ENCODE measurements at places on chromosomes 1 and 21.

DNA sequence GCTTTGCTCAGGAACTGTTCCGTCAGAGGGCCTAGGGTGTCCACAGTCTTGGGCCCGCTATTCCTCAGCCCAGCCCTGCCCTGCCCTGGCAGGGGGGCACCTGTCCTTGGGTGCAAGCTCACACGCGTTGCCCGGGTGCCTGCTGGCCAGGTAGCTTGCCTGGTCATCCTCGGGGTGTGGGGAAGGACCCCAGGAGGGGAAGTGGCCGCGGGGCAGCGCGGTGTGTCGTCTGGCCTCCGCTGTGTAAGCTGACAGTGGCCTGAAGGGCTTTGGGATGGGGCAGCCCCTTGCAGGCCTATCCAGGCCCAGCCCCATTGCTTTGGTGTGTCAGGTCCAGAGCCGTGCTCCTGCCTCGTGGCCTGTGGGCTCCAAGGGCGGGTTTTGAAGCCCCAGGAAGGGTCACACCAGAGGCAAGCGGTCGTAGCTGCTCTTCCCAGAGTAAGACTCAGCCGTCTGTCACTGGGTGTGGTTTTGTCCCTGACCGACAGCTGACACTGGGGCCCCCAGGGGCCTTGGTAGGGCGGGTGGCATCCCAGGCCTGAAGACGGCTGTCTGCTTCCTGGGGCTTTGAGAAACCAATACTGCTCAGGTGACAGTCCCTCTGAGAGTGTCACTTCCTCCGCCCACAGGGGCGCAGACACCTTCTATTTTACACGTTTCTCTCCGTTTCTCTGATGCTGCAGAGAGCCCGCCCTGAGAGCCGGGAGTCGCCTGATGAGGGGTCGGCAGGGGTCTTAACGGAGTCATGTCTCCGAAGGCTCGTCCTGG, 72.1 kb downstream of the SKI start:
- no peak for DNase-seq

DNA sequence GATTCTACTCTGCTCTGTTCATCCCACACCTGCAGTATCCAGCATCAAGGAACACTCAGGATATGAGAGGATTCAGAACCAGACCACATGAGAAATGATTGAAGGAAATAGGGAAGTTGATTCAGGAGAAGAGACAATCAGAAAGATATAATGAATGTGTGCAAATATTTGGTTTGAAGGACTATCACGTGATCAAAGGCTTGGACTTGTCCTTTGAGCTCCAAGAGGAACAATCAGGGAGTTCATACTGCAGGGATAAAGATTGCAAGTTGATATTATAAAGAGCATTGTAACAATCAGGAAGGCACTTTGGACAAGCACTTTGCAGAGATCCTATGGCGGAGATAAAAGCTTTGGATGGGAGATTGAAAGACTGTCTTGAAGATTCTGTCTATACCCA, 13.9 kb upstream of the PIGM start:
- DNase-seq: no peak

- no peak for DNase-seq
These were observed 117.2 kb upstream of the OLIG2 start for GRCh38 chr21:32908534-32908933.

- DNase-seq: no peak
These were observed 3.6 kb downstream of the CERS2 start for GRCh38 chr1:150970808-150971582.

DNA sequence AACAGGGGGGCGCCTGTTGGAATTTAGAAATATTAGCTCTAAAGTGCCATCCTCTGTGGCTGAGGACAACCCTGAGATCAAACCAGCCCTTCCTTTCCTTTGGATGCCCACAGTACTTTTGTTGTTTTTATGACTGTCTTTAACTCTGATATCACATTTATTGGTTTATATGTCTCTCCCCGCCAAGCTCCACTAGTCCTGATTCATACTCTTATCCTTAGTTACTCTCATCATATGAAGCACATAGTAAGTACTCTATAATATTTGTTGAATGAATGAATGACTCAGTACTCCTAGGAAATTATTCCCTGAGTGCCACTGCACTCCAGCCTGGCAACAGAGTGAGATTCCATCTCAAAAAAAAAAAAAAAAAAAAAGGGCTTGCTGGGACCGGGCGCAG, 22.6 kb upstream of the NRDC start:
- DNase-seq: no peak

DNA sequence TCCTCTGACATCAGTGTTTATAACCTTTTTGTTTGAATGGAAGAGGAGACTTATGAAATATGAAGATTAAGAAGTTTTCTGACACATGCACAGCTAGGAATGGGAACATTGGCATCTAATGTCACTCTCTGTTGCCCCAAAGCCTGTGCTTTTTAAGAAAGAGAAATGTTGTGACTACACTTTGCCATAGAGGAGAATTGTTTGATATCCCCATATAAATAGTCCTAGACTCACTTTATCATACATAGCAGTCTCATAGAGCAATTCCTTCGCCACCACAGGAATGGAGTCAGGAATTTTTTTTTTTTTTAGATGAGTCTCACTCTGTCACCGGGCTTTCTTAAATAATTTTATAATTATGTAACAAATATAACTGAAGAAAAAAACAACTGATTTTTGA, 1.5 kb downstream of the KRTAP21-3 start:
- DNase-seq: no peak

DNA sequence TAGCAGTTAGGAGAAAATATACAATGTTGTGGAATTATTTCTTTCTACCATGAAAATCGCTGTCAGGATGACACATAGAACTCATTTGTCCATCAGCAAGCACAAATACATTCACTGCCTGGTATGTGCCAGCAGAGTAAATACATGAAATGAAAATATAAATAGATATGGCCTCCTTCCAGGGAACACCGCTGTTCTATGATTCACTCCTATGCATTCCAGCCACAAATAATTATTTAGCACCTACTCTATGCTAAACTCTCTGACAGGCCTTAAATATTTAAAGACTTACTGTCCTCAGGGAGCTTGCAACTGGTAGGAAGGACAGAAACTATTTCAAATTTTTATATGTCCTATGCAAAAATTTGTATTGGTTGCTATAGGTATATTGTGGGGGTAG, 975.0 kb upstream of the NCAM2 start:
- no peak for DNase-seq

DNA sequence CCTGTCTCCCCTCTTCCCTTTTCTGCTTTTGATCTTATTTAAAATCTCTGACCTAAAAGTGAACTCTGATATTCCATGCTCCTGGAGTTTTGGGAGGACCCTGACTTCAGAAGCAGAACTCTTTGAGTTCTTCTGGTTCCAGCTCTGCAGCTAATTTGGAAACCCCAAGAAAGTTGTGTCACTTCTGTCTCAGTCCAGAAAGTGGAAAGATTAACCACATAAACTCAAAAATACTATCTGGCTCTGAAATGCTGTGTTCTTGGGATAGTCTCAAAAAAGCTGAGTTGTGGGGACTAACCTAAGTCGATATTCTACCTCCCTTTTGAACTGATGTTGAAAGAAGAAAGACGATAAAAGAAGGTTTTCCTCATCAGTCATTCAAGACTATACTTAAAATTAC, 59.8 kb downstream of the ITPKB start:
- DNase-seq: no peak

- peak; percentile 39 for DNase-seq
These were observed at the start of gene RGS5 for GRCh38 chr1:163202833-163203451. RGS5 (minus strand) TSS chr1:163202916; CDS start chr1:163202835, 81 bp downstream.

GRCh38 chr1:193677874-193678273, 491.5 kb upstream of the B3GALT2 start:
- DNase-seq: no peak

DNA sequence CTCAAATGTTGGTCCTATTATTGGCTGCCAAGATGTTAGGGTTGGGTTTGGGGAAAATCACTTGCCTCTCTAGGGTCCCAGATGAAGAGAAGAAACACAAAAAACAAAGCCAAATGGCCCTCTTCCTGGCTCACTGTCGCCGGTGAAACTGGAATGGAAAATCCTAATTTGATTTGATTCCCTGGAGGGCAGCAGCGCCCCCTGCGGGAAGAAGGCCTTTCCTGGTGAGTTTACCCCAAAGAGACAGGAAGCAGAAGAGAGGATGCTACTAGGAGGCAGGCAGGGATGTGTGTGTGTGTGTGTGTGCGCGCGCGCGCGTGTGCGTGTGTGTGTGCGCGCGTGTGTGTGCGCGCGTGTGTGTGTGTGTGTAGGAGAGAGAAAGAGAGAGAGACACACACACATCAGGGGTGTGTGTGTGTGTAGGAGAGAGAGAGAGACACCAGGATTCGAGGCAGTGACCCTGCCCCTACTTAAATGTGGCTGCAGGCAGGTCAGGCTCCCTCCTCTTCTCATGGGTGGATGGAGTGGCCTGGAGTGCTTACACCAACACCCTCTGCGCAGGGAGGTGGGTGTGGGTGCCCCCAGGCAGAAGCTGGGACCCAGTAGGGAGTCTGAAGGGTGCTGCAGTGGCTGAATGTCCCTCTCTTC, 3.1 kb upstream of the SELENON start:
- DNase-seq: peak; percentile 93

DNA sequence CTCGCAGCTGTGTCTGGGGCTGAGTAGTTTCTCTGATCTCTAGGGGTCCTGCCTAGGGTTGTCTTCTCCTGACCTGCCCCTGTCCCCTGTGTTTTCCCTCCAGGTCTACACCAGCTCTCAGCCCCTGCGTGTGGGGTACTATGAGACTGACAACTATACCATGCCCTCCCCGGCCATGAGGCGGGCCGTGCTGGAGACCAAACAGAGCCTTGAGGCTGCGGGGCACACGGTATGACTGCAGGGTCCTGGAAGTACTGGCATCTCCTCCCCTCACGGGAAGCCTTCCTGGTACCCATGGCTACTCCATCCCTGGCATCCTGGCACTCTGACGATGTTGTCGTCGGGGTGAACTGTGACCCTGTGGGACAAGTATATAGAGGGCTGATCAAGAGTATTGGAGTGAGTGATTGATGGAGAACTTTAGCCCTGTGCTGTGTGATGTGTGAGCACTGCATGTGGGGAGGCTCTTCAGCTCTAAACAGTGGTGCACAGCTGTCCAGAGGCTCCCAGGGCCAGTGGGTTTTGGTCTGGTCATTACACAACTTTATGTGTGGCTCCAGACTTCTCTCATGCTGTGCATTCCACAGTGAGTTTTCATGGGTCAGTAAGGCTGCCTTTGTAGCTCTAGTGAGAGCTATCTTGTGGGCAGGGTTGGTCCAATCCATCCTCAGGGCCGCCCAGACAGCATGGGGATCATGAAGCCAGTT, 14.4 kb downstream of the FAAH start:
- no peak for DNase-seq

- no peak for DNase-seq
These were observed 23.8 kb upstream of the CENPF start for GRCh38 chr1:214579183-214579582.

DNA sequence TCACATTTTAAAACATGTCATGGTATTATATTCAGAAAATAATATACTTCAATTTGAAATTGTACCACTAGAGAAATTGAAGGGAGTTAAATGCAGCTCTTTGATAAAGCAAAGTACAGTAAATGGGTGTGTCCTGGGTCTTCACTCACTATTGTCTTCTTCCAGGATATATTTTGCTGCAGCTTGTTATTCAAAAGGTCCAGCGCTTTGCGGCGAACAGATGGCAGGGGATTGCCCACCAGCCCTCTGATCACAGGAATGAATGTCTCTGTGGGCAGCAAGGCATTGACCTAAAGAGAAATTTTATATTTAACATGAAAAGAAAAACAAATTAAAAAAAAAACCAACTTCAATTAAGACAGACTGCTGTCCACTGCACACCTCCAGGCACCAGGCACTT, 35.1 kb downstream of the LGALS8 start:
- DNase-seq: no peak

DNA sequence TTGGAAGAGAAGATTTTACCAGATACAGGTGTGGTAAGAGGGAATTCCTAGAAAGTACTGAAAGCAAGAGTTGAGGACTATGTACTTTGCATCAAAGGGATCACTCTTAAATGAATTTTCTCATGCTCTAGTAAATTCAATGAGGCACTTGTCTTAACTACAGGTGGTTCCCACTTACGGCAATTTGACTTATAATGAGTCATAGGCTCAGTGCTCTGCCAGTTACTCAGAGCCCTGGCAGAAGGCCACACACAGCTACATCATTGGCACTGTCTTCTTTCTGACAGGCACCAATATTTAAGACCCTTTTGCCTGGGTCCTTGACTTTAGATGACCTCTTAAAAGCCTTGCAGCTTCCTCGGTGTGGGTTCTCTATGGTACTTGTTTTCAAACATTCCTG, 15.9 kb upstream of the ADAMTS5 start:
- no peak for DNase-seq

- DNase-seq: no peak
These were observed 52.7 kb upstream of the GCLM start for GRCh38 chr1:93961906-93962305.

- no peak for DNase-seq
These were observed 80.3 kb downstream of the KCNT2 start for GRCh38 chr1:196527919-196528318.

DNA sequence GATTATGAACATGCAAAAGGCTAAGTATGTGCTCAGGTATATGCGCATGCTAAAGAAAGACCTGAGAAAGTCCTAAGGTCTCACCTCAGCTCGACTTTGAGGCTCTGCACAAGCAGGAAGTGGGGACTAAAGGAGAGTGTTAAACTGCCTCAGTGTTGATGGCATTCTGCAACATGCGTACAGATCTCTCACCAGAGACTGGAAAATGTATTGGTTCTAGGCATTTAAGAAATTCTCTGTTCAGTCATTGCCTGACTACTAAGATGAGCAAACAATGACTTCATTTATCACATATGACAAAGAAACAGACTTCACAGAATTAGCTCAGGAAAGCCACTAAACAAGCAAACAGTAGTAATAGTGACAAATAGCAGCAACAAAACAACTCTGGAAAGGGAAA, 90.8 kb downstream of the USH2A start:
- DNase-seq: no peak

DNA sequence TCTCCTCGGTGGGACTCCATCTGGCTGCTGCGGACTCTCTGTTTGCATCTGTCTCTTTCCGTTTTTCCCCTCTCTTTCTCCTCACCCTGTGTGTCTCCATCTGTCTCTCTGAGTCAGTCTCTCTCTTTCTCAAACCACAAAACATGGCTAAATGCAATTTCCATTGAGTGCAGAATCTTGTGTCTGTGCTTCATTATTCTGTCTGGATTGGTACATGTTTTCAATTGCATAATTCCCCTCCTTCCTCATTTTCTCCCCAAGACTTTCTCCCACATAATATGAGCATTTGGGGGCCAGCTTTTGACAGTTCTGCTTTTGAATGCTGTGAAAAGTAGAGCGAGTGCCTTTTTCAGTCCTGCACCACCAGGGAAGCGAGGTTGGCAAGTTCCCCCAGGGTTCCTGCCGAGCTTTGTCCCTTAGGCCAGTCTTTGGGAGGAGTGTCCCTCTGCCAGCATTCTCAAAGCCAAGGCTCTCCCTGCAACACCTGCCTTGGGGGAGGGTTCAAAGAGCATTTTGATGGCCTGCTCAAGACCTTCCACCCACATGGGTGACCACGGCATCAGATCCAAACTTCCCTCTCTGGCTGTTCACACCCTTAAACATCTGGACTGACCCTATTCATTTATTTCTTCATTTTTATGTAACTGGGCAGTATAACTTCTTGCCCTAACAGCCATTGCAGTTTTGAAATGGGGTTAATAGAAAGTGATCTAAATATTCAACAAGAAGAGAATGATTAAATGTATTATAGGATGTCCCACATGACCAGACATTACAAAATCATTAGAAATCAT, 32.8 kb upstream of the SCMH1 start:
- DNase-seq: no peak
